ENCODE measurements at places on chromosomes 6 and 20.

DNA sequence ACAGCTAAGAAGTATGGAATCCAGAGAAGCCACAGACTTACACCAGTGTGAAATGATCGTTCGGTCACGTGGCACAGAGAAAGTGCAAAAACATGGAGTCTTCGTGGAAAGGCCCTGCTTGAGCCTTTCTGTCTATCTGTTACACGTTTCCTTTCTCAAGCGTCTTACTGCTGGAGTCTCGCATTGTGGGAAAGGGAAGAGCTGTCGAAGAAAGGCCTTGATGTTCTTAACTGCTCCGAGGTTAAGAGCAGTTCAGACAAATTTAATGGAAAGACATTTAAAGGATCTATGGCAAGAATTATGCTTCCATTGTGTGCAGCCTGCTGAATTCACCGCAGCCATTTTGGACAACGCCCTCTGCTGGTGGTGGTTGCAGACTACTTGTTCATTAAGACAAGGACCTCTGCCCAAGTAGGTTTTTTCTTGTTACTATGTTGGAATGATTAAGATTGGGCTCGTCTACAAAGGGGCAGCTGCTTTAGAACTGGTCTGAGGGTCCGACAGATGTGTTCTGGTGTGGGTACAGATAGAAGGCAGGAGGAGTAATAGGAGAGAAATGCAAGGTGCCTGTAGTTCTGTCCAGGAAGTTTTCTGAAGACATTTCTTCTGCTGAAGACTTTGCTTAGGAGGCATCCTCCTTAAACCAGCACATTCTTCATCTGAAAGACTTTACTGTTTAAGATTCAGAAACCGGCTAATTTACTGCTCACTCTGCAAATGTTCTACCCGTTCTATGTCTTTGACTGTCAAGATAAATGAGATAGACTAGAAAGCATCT lies 24.7 kb upstream of the CCN6 start:
- peak; percentile 66 for DNase-seq

DNA sequence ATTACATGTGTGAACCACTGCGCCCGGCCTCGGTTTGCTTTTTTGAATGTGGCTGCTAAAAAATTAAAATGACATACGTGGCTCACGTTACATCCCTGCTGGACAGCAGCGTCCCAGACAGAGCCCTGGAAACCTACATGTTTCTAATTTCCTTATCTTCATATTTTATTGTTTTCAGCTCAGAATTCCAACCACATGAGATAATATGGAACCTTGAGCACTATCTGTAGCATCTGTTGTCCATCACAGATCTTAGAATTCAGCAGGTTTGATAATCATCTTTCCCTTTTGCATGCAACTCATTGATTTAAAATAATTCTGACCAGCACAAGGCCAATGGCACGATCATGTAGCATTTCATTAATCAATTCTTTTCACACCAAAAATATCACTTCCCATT lies 25.9 kb upstream of the CCR6 start:
- DNase-seq, result no peak

DNA sequence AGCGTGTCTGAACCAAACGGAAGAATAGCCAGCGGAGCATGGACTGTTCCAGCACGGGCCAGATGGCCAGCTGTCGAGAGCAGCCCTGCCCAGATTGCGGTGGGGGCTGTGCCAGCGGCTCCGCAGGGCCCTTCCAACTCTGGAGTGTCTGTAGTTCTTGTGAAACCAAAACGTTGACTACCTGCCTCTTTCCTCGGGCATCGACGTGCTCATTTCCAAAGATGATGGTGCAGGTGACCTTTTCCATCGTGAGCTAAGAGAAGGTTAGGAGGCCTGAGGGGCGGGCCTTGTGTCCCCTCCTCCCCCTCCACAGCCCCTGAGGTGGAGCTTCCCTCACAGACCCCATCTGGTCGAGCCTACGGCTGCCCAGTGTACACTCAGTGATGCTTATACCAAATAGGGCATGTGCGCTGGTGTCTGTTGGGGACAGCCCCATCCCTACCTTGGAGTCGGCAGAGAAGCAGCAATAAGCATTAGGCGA lies 12.9 kb upstream of the C20orf144 start:
- no peak for DNase-seq

DNA sequence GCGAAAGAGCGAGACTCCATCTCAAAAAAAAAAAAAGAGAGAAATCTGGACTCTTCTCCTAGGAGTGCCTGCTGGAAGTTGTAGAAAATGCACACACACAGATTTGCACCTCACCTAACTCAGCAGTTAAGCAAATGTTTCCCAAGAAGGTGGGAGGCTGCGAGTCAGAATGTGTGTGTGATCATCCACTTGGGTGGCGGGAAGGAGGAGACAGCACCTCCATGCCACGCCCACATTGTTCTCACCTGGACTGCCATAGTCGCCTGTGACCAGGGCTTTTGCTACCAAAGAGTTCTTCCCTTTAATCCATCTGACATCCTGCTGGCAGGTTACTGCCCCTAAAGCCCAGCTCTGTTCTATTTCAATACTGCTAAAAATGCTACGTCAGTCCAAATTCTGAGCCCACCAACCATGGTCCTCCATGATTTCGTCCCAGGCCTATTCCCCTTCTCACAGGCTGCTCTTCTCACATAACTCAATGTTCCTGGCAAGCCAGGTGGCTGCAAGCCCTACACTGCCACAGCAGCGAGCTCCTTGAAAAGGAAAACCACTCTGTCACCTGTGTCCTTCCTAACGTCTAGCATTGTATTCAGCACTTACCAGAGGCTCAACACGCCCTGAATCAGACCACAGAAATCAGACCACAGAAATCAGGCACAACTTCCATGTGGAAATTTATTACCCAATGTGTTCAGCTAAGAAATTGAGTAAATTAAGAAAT lies 77.5 kb downstream of the PSMG4 start:
- no peak for DNase-seq

DNA sequence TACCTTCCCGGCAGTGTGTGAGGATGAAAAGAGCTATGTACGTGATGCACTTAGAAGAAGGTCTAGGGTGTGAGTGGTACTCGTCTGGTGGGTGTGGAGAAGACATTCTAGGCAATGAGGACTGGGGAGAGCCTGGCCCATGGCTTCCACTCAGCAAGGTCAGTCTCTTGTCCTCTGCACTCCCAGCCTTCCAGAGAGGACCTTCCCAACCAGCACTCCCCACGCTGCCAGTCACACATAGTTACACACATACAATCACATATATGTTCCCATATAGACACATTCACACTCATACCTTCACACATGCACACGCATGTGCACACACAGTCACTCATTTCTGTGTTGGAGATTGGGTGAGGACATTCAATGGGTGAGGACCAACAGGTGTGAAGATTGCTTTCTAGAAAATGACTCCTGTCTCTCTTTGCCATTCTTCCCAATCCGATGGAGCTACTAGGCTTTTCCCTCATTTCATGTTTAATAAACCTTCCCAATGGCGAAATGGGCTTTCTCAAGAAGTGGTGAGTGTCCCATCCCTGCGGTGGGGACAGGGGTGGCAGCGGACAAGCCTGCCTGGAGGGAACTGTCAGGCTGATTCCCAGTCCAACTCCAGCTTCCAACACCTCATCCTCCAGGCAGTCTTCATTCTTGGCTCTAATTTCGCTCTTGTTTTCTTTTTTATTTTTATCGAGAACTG lies 30.4 kb downstream of the SRSF3 start:
- no peak for DNase-seq

DNA sequence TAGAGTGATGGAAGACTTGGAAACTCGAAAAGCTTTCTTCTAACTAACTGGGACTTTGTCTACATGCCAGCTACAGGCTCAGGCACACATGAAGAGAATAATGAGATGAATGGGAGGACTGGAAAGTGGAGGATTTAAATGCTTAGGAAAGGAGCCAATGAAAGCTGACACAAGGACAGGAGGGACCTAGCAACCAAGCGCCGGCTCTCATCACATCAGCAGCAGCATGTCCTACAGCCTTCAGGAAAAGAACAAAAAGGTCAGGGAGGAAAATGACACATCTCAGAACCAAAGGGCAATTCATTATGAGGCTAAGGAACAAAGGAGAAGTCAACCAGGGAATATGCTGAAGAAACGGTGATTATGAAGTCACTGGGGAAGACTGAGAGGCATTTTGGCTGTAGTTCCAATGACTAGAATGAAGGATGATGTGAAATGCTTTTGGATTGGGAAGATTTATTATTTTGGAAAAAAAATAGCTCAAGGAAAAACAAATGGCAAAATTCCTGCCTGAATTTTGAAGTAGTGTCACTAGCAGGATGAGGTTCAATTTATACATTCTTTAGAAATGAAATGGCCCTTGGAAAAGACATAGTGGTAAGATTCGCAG lies 5.7 kb downstream of the BACH2 start:
- DNase-seq, result no peak

- no peak for DNase-seq
Observed at GRCh38 chr6:142218446-142218845, 71.4 kb downstream of the VTA1 start.

GRCh38 chr6:111536910-111537527 lies 54.0 kb upstream of the REV3L start:
- no peak for DNase-seq

DNA sequence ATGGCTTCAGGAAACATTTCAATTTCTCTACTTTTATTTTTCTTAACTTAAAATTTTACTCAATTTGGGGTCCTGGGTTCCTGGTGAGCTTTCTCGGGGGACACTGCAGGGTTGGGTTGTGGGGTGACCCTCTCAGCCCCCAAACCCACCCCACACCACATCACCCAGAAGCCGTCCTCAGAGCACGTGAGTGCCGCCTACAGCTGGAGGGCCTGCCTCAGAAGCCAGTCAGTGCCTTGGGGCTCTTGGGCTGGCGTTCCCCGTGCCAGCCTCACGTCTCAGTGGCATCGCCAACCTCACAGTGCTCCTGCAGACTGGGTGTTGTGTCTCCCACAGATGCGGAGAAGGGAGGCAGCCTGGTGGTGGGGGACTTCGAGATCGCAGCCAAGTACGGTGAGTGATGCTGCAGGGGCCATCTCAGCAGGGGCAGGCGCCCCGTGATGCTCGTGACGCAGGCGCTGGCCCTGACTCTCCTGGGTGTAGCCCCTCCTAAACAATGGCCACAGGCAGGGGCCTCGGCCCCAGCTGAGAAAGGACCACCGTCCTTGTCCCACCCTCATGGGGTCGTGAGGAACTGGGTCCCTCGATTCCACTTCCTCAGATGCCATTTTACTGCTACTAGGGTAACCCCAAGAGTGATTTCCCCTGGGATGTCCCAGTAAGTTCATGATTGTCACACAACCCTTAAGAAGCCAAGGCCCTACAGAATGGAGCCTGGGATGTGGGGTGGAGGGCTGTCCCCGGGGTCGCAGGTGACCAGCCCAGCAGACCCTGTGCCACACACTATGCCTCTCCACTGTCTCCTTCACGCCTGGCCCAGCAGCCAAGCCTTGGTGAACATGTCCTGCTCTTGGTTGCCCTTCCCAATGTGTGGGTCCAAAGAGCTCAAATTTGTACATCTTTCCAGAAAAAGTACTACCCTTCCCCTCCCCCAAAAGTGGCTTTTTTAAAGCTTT lies 23.8 kb upstream of the PYGB start:
- DNase-seq, result no peak

- DNase-seq, result no peak
Observed at GRCh38 chr6:121619987-121620740, 184.7 kb downstream of the GJA1 start.

- DNase-seq, result no peak
Observed at GRCh38 chr6:48764286-48765044, 653.5 kb upstream of the PTCHD4 start.

DNA sequence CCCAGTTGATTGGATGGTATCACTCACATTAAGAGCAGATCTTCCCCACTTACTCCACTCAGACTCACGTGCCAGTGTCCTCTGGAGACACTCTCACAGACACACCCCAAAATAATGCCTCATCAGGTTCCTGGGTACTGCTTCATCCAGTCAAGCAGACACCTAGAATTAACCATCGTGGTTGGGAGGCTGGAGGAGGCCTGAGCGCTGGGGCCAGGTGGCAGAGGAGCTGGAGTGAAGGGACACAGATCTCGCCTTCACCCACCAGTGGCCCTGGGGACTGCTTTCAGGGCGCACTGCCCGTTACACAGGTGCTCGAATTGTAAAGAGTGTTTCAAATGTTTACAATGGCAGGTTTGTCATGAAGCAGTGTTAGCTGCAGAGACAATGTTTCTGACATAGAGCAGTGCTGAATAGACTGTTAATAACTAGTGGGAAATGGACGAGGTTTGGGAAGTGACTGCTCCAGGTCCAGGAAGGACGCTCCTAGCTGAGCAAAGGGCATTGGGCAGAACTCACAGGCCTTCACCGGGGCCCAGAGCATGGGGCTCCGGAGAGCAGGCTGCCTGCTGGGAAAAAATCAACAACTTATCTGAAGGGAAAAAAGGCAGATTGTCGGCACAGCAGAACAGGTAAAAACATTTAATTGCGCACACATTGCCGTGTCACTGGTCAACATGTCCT lies 38.4 kb downstream of the TMEM242 start:
- no peak for DNase-seq

DNA sequence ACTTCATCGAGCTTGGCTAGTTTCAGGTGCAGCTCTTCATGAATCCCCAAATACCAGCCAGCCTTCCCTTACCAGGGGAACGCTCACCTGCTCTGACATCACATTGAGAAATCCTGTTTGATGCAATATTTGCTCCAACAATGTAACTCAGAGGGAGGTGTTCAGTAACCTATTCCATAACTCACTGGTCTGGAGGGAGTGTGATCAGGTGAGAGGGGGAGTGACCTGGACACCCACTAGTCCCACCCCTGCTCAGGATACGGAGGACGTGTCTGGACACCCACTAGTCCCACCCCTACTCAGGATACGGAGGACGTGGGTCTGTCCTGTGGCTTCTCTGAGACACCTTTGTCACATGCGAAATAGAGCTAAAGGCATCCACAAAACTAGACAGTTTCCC lies 70.3 kb downstream of the HUS1B start:
- no peak for DNase-seq

DNA sequence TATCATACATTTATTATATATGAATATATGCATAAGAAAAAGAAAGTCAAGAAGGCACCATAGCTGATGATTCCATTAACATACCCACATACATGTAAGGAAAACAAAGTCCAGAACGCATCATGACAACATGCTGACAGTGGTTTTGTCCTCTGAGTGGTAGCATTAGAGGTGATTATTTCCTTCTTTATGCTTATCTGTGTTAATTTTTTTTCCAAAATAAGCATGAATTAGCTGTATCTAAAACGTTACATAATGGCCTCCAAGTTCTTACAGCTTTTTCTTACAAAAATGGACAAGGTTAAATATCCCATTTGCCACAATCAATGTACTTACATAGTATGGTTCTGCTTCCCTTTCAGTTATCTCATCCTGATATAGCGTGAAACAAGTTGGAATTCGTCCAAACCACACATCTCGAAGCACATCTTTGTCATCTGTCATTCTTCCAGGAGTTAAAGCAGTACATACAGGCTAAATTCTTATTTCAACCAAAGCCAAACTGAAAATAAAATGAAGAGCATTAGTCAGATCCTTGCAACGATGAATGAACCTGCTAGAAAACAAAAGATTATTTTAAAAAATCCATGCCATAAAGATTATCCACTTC lies 9.7 kb downstream of the ATG5 start:
- peak; percentile 20 for DNase-seq

DNA sequence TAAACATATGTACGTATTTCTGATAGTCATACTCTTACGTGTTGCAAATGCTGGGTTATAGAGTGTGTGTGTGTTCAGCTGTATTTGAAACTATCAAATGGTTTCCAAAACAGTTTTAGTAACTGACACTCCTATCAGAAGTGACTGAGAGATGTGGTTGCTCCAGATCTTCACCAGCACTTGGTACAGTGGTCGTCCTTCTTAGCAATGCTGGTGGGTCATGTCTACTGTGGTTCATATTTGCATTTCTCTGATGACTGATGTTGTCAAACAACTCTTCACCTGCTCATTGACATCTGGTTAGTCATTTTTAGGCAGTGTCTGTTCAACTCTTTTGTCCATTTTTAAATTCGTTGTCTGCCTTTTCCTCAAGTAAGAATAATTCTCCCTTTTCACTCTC lies 259.3 kb downstream of the KIF16B start:
- DNase-seq, result no peak
